ENCODE measurements at places on chromosomes 16 and 17.

DNA sequence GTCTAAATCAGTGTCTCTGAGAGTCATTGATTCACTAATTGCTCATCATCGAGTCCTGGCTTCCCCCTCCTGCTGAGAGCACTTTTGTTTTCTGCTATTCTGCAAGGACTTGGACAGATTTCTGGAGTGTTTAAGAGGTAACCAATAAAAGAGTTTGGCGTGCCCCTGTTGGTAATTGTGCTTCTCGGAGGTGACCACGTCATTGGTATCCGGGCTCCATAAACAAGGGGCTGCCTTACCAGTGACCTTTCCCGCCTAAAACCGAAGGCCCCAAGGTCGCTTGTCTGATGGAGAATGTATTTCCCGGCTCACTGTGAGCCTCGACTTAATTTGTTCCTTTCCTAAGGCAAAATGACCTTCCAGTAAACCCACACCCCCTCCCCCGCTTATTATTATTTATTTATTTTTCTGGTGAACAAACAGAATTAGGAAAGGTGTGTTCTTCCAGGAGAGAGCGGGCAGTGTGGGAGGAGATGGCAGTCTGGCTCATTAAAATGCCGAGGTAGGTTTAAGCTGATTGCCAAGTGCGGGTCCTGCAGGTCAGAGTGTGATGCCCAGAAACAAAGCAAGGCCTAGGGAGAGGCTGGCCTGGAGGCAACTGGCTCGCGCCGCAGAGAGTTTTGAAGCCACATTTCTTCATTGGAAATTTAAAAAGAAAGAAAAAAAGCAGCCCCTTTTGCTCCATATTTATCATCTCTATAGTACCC lies 30.2 kb downstream of the MSI2 start:
- DNase-seq = no peak

DNA sequence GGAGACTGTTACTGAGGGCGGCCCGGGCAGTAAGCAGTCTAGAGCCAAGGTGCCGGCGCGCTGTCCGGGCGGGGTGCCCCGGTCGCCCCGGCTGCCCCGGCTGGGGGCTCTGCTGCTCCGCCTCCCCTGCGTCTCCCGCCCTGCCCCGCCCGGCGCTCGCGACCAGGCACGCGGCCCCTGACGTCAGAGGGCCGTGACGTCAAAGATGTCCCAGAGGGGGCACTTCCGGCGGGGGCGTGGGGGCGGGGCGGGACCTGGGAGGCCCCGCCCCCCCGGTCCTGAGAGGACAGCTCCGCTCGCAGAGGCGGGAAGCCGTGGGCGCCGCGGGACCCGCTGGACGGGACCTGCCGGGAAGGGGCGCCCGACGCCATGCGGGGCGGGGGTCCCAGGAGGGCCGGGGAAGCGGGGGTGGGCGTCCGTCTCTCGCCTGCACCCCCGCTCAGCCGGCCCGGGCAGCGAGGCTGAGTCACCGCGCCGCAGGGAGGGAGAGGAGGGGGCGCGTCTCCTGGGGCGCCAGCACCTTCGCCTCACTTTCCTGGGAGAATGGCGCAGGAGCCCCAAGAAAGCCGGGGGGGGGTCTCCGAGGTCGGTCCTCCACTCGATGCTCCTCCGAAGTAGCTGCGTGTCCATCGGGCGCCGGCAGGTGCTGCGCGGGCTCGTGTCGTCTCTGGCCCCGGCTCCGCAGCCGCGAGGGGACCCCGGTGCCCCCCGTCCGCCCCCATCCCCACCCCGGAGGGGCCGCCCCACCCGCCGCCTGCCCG lies 4.4 kb upstream of the HIC1 start:
- peak; percentile 48 for DNase-seq

DNA sequence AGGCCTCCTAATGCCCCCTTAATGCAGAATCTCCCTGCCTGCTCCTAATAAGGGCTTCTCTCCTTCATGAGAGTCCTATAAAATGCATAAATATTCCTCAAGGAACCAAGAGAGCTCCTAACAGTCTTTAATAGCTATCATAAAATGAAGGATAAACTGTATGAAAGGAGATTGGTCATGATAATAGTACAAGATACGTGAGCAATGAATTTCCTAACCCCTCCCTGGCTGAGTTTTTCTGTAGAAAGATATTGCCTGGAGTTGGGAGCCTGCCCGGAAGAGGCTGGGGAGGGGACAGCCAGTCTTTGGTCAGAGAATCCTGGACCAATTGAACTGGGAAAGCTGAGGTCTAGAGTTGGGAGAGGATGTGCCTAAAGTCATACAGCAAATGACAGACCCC lies 321.9 kb upstream of the CDH5 start:
- no peak for DNase-seq

GRCh38 chr16:78689028-78689427 lies 589.6 kb downstream of the WWOX start:
- DNase-seq = no peak

DNA sequence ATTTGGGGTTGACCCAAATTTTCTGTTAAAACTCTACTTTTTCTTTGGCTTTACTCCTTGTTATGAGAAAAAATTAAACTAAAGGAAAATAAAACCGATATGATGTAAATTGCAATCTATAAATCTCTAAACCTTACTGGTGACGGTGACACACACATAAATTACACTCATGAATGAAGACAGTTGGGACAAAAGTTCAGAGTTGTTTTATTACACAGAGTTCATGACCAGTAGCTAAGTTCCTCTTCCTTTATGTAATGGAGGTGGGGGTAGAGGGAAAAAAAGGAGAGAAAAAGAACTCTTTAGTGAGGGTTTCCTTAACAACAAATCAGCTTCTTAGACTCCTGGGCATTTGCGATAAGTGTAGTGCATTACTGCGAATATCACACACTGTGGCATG lies 220.7 kb downstream of the KCNJ2 start:
- no peak for DNase-seq

GRCh38 chr17:43940630-43941029 lies 1.6 kb downstream of the PPY start:
- DNase-seq = no peak

DNA sequence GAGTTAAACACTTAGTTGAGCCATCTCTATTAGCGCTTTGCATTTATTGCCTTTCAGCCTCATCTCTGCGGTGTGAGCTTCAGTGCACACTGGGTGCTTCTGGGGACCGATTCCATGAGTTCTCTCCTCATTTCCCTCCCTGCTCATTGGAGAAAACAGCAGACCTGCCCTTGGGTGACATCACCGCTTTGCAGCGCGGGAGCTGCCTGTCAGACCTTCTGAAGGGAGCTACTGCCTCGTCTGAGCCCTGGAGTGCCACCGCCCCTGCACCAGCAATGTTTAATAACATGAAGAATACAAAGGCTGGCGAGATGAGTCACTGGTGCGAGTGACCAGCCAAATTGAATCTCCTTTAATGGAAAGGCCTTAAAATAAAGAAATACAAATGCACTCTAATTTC lies 30.2 kb upstream of the CPPED1 start:
- DNase-seq = no peak

DNA sequence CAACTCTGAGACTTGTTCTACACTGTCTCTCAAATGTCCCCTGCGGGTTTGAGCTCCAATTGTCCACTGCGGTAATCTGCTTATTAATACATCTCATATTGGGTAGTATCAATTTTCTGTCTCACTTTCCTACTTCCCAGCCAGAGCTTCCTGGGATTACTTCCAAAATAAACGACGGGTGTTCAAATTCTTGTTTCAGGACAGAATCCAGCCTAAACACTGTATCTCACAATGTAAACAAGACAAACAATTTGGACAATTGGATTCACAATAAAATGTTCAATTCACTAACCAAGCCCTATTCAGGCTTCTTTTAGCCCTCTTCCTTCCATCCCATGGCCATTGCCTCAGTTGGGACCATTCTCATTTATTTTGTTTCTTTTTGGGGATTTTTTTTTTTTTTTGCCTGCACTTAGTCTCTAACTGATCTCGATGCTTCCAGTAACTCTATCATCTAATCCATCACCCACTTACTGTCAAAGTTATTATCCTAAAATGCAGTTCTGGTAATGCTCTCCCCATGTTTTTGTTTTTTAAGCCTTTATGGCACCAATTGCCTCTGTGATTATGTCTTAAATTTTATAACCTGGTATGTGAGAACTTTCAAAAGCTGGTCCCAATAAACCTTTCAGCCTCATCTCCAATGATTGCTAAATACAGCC lies 2.0 kb upstream of the VAT1L start:
- no peak for DNase-seq

DNA sequence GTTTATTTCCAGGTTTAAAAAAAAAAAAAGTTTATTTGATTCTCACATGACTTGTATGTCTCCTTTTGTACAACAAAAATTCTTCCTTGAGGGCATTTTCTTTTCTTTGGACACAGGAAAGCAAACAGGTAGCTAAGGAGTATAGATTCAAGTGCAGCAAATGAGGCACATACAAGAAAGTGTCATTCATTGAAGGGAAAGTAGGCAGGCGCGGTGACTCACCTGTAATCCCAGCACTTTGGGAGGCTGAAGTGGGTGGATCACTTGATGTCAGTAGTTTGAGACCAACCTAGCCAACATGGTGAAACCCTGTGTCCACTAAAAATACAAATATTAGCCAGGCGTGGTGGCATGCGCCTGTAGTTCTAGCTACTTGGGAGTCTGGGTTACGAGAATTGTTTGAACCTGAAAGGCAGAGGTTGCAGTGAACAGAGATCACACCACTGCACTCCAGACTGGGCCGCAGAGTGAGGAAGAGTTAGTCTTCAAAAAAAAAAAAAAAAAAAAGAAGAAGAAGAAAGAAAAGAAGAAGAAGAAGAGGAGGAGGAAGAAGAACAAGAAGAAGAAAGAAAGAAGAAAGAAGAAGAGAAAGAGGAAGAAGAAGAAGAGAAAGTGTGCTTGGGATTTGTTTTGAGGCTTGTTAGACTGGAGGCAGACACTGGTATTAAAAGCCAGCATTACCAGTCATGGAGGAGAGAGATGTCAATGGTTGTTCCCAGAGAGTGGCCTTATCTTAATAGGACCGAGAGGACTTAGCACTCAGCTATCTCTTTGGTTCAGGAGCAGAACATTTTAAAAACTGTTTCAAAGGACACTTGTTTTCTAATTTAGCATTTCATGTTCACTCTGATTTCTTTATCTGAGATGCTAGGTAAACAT lies 19.7 kb downstream of the GINS3 start:
- DNase-seq = no peak

- no peak for DNase-seq
Measured at GRCh38 chr17:5545051-5545987, 39.0 kb downstream of the NLRP1 start.

DNA sequence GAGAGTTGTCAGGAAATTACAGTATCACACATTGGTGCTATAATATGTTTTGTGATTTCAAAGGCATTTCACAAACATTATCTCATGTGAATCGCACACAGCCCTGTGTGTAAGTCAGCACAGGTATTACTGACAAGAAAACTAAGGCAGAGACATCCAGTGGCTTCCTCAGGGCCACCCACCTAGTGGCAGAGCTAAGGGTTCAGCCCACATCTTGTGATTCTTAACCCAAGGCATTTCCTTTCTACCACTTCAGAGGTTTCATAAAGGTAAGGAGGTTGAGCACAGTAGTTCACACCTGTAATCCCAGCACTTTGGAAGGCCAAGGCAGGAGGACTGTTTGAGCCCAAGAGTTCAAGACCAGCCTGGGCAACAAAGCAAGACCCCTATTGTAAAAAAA lies 58.2 kb downstream of the STX8 start:
- DNase-seq = peak; percentile 4

- peak; percentile 83 for DNase-seq
Measured at GRCh38 chr16:67155295-67156142, 4.2 kb downstream of the TRADD start.

GRCh38 chr16:81481207-81481821 lies 36.7 kb downstream of the CMIP start:
- peak; percentile 51 for DNase-seq

GRCh38 chr17:21033350-21033749 lies 9.5 kb downstream of the USP22 start:
- DNase-seq = peak; percentile 46
